Stimulated activated CD8-positive, alpha-beta memory T cell treated with anti-CD3 and anti-CD28 coated beads, Interleukin-2, amount 100 ng/mL, for 1 hour (primary cell): ENCODE measurements at places on chromosomes 5 and 9.

DNA sequence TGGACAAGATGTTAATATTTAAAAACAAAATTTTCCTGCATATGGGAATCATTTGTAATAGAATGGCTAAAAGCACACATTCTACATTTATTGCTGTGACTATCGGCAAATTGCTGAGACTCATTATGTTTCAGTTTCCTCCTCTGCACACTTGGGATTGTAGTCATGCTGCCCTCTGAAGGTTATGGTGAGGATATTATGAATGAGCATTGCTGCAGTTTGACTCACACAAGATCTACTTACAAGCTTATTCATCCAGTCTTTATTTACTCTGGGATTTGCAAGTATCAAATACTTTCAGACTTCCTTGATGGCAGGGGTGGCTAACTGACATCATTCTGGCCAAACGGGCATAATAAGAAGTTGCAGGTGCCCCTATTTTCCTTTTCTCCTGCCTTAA is 9.5 kb upstream of the NFIL3 start:
- no peak for DNase-seq

DNA sequence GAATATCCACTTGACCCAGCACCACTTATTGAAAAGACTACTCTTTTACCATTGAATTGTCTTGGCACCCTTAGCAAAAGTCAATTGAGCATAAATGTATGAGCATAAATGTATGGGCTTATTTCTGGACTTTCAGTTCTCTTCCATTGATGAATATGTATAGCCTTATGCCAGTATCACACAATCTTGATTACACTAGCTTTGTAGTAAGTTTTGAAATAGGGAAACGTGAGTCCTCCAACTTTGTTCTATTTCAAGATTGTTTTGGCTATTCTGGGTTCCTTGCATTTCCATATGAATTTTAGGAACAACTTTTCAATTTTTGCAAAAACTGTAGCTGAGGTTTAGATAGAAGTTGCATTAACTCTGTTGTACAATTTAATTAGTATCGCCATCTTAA is 601.0 kb downstream of the TLE1 start:
- DNase-seq: no peak

- no peak for DNase-seq
These were observed 27.2 kb upstream of the DEPDC1B start for GRCh38 chr5:60727033-60727679.

GRCh38 chr9:133113163-133113948 is 7.7 kb downstream of the RALGDS start:
- no peak for DNase-seq

- DNase-seq: no peak
These were observed 53.7 kb upstream of the DAB2IP start for GRCh38 chr9:121597698-121598166.

GRCh38 chr9:99299211-99300102 is 77.4 kb downstream of the SEC61B start:
- no peak for DNase-seq

GRCh38 chr9:95504053-95504963 is 12.5 kb downstream of the PTCH1 start:
- no peak for DNase-seq

DNA sequence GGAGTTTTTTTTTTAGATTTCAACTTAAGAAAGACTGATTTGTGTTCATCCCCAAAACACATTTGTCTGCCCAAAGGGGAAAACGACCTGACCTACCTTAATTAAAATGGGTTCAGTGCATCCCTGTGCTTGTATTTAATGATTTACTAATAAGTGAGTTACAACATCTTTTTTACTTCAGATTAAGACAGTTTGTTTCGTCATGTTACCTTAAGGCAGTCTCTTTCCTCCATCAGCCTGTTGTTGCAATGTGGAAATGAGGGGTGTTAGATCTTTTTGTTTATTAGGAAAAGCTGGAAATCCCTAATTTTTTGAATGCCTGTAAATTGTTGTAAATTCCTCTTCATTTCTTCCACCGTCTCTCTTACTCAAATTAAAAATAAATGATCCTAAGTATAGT is 177.5 kb downstream of the GDNF start:
- DNase-seq: no peak

DNA sequence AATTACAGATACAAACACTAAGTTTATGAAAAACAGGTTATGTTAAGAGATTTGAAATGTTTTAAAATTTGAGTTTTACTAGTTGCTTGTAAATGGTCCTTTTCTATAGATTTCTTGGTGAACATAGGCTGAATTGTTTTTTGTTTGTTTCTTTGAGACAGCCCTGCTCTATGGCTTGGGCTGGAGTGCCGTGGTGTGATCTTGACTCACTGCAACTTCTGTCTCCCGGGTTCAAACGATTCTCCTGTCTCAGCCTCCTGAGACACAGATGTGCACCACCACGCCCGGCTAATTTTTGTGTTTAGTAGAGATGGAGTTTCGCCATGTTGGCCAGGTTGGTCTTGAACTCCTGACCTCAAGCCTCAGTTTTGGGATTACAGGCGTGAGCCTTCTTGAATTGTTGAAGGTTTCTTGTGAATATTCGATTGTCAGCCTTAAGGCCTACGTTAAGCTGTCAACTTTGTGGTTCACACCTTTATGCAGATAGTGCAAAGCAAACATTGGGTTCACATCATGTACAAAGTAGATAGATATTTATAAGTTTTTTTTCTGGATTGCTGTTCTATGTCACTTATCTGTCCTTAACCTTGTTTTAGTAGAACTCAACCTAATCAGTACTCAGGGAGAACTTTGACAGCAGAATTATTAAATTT is 26.2 kb downstream of the UHRF2 start:
- no peak for DNase-seq

DNA sequence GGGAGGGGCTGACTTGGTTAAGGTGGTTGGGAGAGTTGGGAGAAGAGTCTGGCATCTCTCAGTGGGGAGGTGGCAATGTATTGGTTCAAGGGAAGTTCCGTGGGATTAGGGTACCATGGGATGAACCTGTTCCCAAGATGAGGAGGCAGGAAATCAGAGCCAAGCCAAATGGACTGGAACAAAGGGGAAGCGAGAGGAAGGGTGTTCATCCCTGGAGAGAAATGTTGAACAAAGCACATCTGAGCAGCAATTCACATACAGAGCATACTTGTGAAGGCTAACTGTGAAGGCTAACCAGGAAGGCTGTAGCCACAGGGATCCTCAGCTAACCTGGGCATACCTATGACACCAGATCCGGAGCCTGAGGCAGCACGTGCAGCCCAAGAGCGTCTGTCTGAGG is 214.0 kb downstream of the MCTP1 start:
- DNase-seq: no peak

- DNase-seq: peak; percentile 94
These were observed at the start of gene BNIP1 for GRCh38 chr5:173144200-173145176. Gene BNIP1 (plus strand): TSS chr5:173144531. CDS start chr5:173144546, 15 bp downstream.

- DNase-seq: no peak
These were observed 10.1 kb upstream of the THBS4 start for GRCh38 chr5:80025069-80025468.

DNA sequence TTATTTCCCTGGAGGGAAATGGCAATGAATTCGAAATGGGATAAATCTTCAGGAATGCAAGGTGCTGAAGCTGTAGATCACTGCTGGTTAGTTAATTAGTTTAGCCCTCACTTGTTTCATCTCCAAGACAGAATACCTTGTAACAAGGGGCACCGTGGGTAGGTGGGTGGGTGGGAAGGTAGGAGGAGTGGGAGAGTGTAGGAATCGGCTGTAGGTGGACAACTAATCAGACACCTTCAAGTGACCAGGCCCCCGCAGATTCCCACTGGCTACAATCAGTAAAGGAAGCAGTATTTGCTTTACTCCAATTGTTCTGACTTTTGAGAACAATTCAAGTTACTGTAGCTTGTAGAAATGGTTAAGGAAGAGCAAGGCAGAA is 293.7 kb downstream of the TLE1 start:
- DNase-seq: no peak

DNA sequence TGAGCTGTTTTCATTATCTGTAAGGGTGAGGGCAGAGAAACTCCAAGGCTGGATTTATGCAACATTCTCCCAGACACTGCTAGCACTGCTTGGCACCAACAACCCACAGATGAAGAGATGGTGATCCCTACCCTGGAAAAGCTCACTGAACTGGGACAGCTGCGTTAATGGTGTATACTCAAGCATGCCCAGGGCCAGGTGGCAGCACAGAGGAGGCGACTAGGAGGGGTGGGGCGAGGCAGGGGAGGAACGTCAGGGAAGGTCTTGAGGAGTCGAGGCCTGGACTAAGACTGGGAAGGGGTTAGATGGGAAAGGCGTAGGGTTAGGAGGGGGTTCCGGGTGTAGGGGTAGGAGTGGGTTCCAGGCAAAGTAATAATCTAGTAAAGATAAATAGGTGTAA is 73.1 kb upstream of the TBC1D9B start:
- no peak for DNase-seq

GRCh38 chr9:86782831-86783230 is 164.5 kb downstream of the GAS1 start:
- no peak for DNase-seq

DNA sequence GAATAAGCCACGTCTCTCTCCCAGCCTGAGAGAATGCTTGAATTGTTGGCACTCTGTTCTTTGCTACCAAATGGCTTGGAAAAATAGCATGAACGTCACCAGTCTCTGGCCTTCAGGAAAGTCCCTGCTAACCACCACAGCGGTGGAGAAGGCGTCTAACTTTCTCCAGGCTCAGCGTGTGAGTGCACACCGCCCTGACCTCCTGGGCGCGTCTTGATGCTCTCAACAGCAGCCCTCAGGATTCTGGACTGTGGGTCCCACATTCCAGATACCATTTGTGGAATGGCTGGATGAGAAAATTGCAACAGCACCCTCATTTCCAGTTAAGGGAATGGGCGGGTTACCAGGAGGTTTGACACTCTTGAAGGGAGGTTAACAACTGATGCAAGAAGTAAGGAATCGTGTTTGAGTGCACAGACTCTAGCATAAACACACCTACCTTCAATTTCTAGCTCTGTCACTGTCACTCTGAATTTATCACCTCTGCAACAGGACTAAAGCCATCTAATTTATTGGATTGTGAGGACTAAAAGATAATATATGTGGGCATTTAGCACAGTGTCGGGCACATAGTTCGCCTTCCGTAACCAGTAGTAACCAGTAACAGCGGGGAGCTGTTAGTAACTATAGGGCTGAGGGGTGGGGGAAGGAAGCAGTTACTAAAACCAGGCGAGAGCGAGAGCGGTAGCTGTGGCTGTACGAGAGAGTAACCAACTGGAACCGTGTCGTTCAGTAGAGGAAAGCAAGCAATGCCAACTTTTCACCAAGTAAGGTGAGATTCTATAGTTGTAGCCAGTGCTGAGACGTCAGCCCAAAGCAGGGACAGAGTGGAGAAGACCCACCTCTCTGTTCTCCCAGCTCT is 807 bp upstream of the PLGRKT start:
- DNase-seq: peak; percentile 28

- no peak for DNase-seq
These were observed 651.3 kb upstream of the ACO1 start for GRCh38 chr9:31733166-31733565.

GRCh38 chr9:123609844-123610243 is 253.8 kb downstream of the CRB2 start:
- no peak for DNase-seq

DNA sequence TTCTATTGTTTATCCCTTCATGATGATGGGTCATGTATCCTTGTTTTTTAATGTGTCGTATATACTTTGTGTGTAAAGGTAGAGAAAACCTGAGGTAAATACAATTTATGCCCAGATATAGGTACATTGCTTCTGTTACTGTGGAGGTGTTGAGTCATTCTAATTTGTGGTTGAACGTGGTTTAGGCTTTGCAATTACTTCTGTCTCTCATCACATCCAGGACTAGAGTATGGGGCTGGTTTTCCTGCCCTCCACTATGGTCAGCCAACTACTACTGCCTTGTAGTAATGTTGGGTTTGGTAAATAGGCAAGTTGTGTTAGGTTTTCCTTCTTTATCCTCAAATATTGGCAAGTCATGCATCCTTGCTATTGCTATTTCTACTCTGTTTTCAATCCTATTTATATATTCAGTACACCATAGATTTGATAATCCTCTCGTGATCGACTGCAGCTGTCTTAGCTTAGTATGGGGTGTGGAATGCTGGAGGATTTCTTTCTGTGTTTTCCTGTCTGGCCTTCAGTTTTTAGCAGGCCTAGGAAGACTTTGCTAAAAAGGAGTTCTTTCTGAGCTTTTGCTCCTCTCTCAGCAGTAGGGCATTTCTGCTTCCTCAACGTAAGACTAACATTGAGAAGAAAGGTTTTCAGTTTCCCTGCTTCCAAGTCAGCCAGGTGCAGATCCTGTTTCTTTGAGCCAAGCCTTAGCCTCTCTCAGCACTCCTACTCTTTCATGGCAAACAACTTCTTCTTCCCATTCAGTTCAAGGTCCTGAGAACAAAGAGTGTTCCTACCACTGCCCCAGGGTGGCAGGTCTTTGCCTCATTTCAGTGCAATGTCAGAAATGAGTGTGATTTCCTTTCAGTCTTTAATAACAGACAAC is 844.4 kb upstream of the CDH18 start:
- no peak for DNase-seq

- no peak for DNase-seq
These were observed 87.6 kb downstream of the MAMDC2 start for GRCh38 chr9:70131296-70131695.

- DNase-seq: no peak
These were observed 942 bp upstream of the NRG2 start for GRCh38 chr5:140044041-140044440.

DNA sequence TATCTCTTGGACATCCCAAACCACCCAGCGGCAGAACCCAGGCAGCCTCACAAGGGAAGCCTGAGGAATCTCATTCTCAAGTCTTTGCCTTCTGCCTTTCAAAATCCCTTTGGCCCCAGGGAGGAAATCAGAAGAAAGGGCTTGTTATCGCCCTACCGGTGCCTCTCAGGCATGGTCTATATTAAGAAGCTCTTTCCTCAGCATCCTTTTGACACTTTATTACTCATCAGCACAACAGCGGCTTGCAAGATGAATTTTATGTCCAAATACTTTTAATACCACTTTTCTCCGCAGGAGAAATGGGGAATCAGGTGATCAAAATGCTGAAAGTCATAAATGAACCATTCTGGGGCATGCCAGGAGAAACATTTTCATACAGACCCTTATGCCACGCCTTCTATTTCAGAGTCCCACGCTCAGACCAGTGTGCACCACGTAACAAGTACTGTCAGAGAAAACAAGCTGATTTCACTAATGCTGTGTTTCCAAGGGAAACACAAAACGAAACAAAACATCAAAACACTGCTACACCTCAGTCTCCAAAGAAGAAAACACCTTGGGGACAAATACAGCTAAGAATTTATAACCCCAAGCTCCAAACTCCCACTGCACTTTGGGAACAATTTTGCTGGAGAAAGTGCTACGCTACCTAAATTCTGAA is 30.0 kb downstream of the RAPGEF1 start:
- no peak for DNase-seq

GRCh38 chr5:62578540-62578939 is at the start of gene LRRC70:
Gene LRRC70 (plus strand): TSS chr5:62578819. CDS start chr5:62579439, 620 bp downstream.
- DNase-seq: no peak
